CD4-positive, alpha-beta T cell (primary cell): ENCODE measurements at places on chromosomes 11 and 22. TPM values are rescaled to one million over a fixed set of nuclear protein-coding genes. Genes with fewer than 3 reads are reported as not detected.

- no peak for DNase-seq
These were observed 4.2 kb upstream of the LIF start for GRCh38 chr22:30250661-30251267.

The SYT9 gene
- not detected for total RNA-seq

The C22orf15 gene
- 0.49 TPM for total RNA-seq

The AIFM3 gene
- 0.41 TPM for total RNA-seq
